ENCODE measurements at places on chromosomes 3 and 15.

- DNase-seq = no peak
Measured at GRCh38 chr3:124653797-124654469, 76.3 kb upstream of the UMPS start.

DNA sequence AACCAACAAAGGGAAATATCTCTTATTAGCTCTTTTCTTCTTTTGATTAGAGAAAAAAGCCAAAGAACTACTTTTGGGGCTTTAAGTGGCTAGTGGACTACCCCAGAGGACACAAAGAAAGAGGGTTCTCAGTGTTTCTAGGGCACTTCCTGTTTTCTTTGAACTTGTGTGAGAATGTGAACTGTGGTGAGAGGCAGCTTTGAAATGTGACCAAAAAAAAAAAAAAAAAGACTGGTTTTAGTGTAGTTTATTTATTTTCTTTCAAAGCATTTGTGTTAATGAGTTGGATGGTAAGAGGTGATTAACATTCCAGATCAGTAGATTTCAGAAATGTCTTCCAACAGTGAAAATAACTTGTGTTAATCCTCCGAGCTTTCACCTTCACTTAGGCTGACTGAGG is 32.4 kb downstream of the SELENOT start:
- DNase-seq = no peak

DNA sequence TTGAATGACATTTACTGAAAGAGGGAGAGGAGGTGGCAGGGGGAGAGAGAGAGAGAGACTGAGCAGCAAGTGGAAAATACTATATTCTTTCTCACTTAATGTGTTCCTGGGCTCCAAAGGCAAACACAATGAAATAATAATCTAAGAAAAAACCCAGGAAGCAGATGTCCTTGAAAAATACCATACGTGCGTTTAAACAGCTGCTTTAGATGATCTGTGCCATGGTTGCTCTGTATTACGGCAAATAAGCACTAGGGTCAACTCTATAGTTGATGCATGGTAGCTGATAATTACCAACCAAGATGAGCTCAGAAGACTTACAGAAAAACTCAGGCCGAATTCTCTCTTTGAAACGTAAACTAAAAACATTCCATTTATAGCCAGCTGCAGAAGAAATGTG is 410.3 kb upstream of the TBL1XR1 start:
- DNase-seq = no peak

DNA sequence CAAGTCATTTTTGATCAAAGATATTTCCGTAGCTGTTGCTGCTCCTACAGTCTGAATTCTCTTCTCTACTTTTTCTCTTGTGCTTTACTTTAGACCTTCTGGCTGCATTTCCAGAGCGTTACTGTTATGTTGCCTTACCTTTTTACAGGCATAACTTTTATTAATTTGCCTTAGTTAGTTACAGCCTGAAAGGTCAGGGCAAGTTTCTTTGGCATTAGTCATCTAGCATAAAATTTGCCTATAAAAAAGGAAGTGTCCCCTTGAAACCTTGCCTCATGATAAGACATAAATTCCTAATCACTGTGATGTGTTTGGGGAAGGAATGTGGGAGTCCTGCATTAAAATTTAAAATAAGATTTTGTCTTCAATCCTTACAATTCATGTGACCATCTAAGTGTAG is 618.5 kb downstream of the NR2F2 start:
- no peak for DNase-seq

DNA sequence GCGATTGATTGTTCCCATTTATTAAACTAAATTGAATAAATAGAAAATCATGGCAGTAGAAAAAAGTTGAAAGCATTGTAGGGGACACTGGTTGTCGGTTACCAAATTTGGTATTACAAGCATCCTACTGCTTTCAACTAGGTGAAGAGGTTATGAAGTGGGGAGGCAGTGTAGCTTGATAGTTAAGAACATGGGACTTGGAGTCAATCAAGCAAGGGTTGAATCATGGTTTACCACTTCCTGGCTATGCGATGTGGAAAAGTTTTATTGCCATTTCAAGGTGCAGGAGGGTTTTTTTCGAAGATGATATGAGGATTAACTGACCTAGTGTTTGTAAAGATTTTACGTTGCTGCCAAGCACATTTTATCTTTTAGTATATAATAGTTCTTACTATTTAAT is 318.2 kb upstream of the KCNH8 start:
- DNase-seq = no peak

DNA sequence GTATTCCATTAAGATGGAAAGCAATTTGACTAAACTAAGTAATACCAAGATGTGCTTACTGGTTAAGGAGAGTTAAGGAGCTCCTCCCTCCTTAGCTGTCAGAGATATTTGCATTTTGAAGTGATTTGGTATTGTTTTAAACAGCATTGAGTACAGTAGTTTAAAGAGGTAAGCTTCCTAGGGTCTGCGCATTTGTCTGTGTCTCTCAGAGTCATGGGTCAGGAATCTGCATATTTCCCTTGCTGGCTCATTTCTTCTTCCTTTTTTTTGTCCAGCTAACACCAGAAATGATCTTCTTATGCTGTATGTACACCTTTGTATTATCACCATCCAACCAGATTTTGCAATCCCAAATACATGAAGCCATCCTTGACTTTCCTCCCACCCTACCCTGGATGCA is 163.0 kb upstream of the BFSP2 start:
- DNase-seq = no peak

DNA sequence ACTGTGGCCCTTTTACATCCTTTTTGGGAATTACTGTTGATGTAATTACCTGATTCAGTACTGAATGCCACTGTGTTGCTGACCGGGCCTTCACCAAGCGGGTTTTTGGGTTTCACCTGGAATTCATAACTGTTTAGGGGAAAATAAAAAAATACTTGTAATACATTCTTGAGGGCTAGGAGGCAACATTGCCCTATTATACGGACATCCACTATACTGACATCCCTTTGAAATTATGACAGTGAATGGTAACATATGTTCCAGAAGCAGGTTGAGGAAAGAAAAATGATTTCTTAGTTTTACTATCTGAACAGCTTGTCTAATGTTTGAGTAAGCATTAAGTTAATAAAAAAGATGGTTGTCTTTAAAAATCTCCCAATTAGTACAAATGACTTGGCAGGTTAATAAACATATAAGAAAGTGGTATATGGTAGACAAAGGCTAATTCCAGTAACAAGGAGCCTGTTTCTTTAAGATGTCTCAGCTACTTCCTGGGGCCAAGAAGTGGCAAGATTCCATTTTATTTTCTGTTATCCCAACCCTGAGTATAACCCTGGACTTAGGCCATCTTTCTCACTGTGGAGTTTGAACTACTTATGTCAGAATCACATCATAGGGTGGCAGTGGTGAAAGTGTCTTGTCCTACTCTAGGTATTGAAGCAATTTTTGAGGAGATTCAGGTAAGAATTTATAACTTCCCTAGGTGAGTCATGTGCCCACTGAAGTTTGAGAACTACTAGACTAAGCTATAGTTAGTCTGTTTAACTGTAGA is 45.5 kb downstream of the TFG start:
- DNase-seq = no peak

DNA sequence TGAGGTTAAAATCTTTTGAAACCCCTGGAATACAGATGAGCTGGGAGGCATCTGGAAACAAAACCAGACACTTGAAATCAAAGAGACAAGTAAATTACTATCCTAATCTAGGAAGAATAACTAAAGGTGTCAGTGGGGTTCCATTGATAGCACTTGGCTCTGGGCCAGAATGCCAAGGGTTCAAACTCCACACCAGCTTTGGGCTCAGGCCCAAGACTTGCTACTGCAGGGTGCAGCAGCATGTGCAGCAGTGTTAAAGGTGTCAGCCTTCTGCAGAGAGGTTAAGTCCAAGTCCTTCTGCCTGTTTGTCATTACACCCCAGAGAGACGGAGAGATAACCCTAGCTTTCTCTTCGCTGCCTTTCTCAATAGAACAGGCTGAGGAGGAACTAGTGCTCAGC is 273.9 kb downstream of the TIGIT start:
- DNase-seq = no peak

All from cortex of kidney (tissue), 1 donor.